ENCODE measurements at places on chromosomes 13 and 19. TPM values are rescaled to one million over a fixed set of nuclear protein-coding genes. Genes with fewer than 3 reads are reported as not detected.
A peak's percentile ranks its signal among the peaks of the same experiment; 100 is the strongest.

- DNase-seq, result peak; percentile 43
Observed at GRCh38 chr13:101127741-101128353, 288.5 kb downstream of the NALCN start.

- DNase-seq, result no peak
Observed at GRCh38 chr13:43799191-43799590, 12.4 kb upstream of the ENOX1 start.

DNA sequence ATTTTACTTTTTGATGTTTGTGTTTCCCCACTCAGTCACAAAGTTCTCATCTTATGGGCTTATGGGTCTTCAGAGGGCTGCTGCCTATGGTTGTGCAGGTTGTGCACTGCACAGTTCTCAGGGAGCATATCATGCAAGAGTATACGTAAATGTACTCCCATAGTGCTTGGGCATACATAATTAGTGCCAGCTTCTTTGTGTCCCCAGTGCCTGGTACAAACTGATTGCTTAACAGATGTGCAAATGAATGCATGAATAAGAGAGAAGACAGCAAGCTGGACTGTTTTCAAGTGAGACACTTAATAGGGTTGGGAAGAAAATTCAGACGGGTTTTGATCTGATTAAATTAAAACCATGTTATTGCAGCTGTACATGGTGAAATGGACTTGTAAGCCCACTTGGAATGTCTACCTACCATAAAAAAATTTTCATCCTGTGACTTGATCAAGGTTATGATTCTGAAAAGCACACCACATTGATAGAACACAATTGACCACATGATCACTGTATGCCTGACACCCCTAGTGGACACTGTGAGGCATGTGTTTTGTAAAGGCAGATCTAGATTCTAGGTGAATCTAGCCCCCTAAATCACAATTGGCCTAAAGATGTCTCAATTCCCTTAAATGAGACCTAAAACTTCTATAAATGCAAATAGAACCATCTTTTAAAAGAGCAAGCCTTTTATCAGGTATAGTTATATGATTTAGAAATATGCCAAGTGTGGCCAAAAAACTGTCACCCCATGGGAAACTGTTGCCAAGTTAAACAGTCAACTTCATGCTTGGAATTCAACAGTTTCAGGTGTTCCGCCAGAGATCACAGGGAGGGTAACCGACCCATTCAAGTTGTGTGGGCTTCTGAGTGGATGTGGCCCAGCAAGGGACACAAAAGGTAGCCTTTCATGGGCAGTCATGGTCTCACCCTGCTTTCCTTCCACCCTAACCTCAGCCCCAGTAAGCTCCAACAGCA, 27.9 kb downstream of the FAM124A start:
- no peak for DNase-seq

GRCh38 chr13:113765564-113765910, 6.5 kb downstream of the TMEM255B start:
- no peak for DNase-seq

GRCh38 chr13:110877737-110878258, 37.1 kb downstream of the ANKRD10 start:
- no peak for DNase-seq

The CNN1 gene
- total RNA-seq, result not detected
